ENCODE measurements at places on chromosomes 12 and 14.
A peak's percentile ranks its signal among the peaks of the same experiment; 100 is the strongest.

DNA sequence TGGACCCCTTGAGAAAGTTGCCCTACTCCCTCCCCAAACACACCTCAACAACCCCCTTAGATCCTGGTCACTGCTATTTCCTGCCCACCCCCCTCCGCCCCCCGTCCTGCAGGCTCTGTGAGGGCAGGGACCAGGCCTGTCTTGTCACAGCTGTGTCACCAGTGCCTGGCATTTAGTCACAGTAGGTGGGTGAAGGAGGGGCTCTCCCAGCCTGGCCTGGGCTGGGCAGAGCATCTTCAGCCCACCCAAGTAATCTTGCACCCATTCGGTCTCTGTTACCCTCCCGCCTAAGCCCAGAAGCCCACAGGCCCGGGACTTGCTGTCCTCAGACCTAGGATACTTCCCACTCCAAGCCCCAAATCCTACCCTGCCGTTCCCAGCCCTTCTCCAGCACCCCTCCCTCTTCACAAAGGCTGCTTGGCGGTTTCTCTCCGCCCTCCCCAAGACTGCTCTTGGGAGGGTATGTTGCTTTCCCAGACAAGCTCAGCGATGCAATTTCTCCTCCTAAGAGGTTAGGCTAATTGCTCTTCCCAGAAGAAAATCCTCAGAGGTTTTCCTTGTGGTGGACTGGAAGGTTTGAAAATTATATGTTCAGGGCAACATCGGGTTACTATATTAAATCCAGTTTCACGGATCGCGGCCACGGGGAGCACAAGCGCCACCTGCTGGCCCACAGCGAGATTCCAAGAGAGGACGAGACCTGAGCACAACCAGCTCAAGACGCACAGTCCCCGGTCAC is 50.8 kb upstream of the ZFP36L1 start:
- DNase-seq = peak; percentile 65

- no peak for DNase-seq
Observed at GRCh38 chr12:45938566-45938965, 51.8 kb downstream of the SCAF11 start.

DNA sequence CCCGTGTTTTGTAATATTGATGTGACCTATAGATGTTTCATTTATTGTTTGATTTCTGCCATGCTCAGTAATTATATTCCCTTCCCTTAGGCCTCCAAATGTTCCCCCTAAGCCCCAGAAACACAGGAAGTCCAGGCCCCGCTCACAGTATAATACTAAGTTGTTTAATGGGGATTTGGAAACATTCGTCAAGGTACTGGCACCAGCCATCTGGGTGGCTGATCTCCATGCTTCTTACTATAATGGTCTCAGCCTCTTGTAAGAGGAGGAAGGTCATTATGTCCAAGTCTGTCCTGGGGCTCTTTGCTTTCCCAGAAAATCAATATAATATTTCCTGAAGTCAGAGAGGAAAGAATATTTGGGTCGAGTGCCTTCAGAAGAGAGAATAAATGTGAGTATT is 130.9 kb downstream of the KICS2 start:
- no peak for DNase-seq

DNA sequence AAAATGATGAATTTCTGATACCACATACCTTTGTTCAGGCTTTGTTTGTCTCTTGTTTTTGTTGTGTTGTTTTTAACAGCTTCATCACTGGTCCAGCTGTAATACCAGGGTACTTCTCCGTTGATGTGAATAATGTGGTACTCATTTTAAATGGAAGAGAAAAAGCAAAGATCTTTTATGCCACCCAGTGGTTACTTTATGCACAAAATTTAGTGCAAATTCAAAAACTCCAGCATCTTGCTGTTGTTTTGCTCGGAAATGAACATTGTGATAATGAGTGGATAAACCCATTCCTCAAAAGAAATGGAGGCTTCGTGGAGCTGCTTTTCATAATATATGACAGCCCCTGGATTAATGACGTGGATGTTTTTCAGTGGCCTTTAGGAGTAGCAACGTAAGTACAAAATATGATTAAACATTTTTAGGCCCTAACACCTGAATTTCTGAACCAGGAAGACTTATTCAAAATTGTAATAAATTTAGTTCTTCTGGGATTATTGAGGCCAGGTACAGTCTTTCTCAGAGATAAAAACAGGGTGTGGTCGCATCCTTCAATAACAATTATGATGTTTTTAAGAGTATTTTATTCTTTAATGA is 22.4 kb downstream of the RXYLT1 start:
- DNase-seq = peak; percentile 47

GRCh38 chr12:15155271-15155670 is 65.9 kb downstream of the RERG start:
- no peak for DNase-seq

GRCh38 chr12:63064080-63064479 is 86.9 kb downstream of the AVPR1A start:
- DNase-seq = no peak

DNA sequence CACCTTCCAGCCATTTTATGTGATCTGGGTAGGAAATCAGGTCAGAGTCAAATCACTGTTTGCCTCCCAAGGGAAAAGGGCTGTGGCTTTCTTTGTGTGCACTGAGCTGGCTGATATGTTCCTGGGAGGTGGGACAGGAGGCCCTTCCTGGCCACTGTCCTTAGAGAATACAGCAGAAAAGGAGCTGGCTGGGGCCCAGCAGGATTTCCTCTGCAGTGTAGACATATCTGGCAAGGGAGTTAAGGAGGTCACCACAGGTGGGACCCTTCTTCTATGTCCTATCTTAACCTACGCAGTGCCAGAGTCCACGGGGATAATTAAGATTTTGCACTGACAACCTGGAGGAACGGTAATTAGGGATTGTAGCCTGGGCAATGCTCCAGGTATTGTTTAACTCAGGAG is 145.3 kb downstream of the NTF3 start:
- no peak for DNase-seq

Data from HT-29 (cell line).